Pancreas (tissue), 10 donors: ENCODE measurements at places on chromosomes 7 and 10.

DNA sequence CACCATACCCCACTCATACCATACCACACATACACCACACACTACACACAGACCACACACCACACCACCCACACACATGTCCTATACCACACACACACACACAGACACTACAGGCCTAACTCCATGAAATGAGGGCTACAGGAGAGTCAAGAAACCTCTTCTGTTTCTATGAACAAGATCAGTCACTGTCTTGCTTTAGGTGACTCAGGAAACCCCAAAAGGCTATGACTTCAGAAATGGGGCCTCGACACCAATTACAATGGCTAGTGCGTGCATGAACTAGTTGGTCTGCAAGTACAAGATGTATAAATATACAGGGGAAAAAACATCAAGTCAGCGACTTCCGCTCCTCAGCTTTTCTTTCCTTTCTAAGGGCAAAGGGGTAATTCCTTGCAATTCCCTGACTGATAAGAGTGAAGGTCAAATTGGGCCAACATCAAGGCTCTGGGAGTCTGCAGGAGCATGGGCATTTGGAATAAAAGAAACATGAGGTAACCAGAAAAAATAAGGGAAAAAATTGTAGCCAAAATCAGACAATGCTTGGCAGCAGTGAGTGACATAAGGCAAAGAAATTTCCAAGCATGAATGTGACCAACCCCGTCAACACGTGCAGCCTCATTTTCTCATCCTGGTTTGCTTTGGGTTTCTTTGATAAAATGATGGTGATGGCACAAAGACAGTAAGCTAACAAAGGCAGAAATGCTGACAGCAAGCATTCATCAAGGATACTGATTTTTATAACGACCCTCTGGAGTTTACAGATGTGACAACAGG, 1.5 kb downstream of the PKD1L1 start:
- no peak for DNase-seq

GRCh38 chr10:103510046-103510685, 16.7 kb downstream of the NEURL1 start:
- no peak for DNase-seq

GRCh38 chr7:47253650-47254080, 328.2 kb downstream of the TNS3 start:
- DNase-seq = no peak

- no peak for DNase-seq
These were observed 194.0 kb downstream of the PPP1R9A start for GRCh38 chr7:95101422-95101821.

GRCh38 chr10:68559841-68560185, 324 bp upstream of the TET1 start:
- no peak for DNase-seq

DNA sequence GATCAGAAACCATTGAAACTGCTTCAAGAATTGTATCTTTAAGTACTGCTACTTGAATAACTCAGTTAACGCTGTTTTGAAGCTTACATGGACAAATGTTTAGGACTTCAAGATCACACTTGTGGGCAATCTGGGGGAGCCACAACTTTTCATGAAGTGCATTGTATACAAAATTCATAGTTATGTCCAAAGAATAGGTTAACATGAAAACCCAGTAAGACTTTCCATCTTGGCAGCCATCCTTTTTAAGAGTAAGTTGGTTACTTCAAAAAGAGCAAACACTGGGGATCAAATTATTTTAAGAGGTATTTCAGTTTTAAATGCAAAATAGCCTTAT, 14.7 kb downstream of the HNRNPA2B1 start:
- no peak for DNase-seq

DNA sequence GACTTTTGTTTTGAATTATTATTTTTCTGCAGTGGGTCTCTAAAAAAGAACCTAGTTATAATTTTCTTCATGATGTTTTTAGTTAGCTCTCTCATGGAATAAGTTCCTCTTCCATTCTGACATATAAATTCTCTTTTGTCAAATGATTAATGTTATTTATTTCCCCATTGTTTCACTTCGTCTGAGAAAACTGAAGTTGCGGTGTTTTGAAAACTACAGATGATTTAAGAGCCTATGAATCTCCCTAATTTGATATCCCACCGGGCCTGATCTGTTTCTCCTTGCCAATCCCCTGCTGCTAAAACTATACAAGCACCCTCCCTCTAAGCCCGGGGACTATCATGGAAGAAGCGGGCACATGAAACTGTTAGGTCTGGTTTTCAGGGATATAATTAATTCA, 41.4 kb downstream of the HTR7 start:
- DNase-seq = no peak

DNA sequence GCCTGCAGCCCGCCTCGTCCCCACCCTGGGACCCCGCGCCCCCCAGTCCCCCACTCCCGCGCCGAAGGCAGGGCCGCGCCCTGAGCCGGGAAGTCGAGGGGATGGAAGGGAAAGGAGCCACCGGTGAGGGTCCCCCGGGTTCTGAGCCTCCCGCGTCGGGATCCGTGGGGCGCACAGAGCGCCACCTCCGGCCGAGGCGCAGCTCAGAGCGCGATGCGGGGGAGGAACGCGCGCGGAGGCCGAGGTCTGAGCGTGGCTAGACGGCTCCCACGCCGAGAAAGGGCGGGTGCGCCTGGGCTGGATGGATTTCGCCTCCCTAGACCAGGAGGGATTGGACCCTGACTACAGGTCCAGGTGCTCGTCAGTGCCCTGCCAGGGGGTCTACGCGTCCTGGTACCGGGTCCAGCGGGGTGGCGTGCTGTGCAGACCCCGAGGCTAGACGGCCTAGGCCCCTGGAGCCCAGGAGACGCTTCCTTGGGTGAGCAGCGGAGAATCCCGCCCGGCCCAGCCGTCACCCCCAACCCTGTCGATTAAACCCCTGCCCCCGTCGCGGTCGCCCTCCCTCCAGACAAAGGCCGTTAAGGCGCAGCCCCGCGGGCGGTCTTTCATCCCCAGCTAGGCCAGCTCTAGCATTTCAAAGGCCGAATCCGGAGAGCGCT, 986 bp upstream of the PDGFA start:
- DNase-seq = peak; percentile 87

DNA sequence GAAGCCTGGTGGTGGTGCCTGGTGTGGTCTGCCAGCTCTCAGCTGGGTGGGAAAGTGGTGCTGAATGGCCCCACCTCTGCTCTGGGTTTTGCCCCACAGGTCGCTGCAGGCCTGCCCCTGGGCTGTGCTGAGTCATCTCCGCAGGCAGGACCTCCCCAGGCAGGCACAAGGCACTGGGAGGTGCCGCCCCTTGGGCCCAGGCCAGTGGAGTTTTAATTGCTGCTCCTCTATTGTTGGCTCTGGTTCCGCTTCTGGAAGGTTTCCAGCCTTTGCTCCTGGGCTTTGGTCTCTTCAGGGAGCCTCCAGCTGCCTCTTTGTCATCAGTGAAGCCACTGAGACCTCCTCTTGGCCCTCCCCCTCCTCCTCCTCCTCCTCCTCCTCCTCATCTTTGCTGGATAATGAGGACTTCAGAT, 180.3 kb upstream of the GRB10 start:
- peak; percentile 89 for DNase-seq

- DNase-seq = no peak
These were observed 71.7 kb downstream of the CALD1 start for GRCh38 chr7:134851141-134851540.
